Midbrain (tissue), 1 donor: ENCODE measurements at places on chromosomes 12 and 14.
A peak's percentile ranks its signal among the peaks of the same experiment; 100 is the strongest.

- DNase-seq = no peak
These were observed 47.8 kb downstream of the CLIP1 start for GRCh38 chr12:122374707-122375106.

GRCh38 chr12:50275556-50275955 lies 7.8 kb downstream of the LIMA1 start:
- no peak for DNase-seq

DNA sequence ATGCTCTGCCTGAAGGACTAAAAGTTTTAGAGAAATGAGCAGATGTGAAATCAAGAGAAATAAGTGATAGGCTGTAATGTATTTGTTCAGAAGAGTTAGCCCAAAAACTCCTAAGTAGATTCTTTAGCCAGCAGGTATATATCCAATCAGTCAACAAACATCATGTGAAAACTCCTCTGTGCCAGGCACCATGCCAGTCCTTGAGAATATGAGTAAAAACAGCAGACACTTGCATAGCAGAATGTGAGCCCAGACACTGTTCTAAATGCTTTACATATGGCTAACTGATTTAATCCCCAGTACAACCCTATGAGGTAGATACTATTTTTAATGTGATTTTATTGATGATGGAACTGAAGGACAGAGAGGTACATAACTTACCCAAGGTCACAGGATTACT lies 329.8 kb downstream of the PAWR start:
- peak; percentile 6 for DNase-seq

GRCh38 chr12:124501827-124502226 lies 65.6 kb downstream of the NCOR2 start:
- no peak for DNase-seq

DNA sequence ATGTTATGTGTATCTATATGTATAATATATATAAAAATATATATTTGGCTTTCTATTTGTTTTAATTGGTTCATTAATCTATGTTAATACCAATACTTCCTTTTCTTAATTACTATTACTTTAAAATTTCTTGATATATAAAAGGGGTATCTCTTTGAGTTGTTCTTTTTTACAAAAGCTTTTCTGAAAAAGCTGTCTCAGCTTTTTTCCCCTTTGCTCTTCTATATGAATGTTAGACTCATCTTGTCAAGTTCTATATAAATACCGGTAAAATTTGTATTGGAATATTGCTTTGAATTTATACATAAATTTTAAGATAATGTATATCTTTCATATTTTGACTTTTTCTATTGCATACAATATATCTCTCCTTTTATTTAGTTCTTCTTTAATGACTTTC lies 139.8 kb upstream of the FOXG1 start:
- no peak for DNase-seq

GRCh38 chr14:92563359-92563758 lies 49.8 kb downstream of the RIN3 start:
- DNase-seq = peak; percentile 29

DNA sequence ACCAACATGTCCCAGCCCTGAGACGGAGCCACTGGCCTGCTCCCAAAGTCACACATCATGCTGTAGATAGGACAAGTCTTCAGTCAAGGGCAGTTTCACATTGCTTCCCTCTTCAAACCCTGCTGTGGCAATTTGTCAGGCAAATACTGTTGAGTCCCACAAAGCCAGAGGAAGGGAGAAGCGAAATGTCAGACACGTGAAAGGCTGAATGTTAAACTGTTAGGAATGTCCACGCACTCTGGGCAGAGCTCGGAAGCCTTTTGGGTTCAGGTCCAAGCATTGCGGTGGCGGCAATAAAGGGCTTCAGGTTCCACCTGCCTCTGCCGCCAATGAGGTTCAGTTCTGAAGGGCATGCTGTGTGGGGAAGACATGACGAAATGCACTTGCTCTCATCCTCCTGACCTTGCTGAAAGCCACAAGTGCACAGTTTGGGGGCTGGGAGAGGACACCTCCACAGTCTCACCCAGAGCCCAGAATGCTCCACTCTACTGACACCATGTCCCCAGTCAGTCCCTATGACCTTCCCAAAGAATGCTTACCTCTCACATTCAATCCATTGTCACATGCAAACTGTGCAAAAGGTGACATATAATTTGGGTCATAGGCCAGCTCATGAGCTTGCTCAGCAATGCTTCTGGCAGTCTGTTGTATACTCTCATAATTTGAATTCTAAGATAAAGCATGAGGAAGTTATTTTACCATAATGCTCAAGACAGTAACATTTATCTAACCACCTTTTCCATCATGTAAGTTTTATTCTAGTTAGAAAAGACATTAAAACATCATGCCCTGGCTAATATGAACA lies 35.7 kb downstream of the RAD9B start:
- DNase-seq = no peak

GRCh38 chr12:55957106-55957859 lies 8.6 kb downstream of the PMEL start:
- DNase-seq = no peak

- DNase-seq = no peak
These were observed 145.9 kb upstream of the VASH1 start for GRCh38 chr14:76615331-76615730.

GRCh38 chr14:47150267-47150666 lies 498.7 kb upstream of the RPL10L start:
- DNase-seq = no peak

- DNase-seq = no peak
These were observed 68.0 kb upstream of the IFNG-AS1 start for GRCh38 chr12:67921286-67921685.

DNA sequence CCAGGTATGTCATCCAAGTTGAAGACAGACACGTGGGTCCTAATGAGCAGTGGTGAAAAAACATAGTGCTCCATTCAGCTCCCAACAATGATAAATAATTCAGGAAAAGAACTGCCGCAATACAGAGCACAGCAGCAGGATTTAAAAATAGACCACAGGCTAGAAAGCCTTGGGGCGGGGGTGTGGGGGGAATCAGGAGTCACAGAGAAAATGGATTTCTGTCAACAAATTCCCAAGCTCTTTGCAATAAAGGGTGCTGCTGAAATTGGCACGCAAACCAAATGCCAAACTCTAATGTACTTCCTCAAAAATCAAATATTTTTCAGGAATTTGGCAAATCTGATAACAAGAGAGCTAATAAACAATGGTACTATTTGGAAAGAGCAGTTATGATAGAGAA lies 58.6 kb downstream of the R3HDM2 start:
- no peak for DNase-seq

GRCh38 chr12:18158774-18159557 lies 69.0 kb upstream of the RERGL start:
- peak; percentile 20 for DNase-seq

DNA sequence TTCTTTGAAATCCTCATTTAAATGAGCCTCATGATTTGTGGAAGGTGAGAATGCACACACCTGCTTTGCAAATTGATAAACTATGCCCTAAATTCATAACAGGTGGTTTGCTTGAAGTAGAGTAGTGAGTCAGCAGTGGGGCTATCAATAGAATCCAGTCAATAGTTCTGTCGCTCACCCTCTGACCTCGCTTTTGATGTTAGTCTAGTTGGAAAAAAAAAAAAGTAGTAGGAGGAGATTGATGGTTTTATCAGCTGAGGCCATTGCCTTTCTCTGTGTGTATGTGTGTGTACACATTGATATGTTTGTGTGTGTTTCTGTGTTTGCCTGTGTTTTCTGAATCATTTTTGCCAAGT lies 267.3 kb downstream of the SNAPC1 start:
- no peak for DNase-seq

DNA sequence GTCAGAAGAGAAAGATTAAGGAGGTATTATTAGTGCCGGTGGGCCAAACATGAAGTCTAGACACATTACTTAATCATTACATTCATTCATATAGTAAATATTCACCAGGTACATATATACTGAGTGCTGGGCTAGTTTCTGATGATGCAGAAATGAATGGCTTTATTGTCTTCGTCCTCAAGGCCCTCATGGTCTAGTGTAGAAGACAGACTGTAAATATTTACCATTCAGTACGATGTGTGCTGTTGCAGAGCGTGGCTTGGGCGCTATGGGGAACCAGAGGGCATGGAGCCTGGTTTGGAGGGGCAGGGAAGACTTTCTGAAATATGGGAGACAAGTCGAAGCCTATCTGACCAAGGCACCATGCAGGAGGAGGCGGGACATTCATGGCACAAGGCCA lies 37.0 kb upstream of the TCL1B start:
- DNase-seq = no peak

- no peak for DNase-seq
These were observed 6.6 kb downstream of the LHX5 start for GRCh38 chr12:113464852-113465719.

- no peak for DNase-seq
These were observed 703.6 kb upstream of the FLRT2 start for GRCh38 chr14:84826294-84826693.
